ENCODE measurements at places on chromosomes 1 and 21.
A peak's percentile ranks its signal among the peaks of the same experiment; 100 is the strongest.

GRCh38 chr1:184630679-184631060 lies 124.0 kb downstream of the EDEM3 start:
- no peak for DNase-seq

DNA sequence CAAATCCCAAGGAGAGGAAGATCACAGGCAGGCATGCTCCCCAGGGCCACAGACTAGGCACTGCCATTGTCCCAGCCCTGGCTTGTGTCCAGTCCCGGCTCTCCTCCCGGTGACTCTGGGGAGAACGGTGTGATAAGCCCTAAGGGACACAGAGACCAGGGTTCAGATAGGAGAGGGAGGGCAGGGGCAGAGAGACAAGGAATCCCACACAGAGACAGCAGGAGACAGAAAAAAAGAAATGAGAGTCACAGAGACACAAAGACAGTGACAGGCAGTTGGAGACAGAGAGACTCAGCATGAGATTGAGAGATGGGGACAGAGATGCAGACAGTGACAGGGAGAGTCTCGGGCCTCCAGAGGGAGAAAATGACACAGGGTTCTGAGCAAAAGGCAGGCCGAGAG lies 361 bp downstream of the INSRR start:
- no peak for DNase-seq

- peak; percentile 38 for DNase-seq
Observed at GRCh38 chr1:198001776-198002408, 84.7 kb downstream of the LHX9 start.

- no peak for DNase-seq
Observed at GRCh38 chr1:95097426-95097825, 19.7 kb upstream of the TLCD4 start.

GRCh38 chr21:41680444-41681347 lies 86.2 kb downstream of the RIPK4 start:
- no peak for DNase-seq

DNA sequence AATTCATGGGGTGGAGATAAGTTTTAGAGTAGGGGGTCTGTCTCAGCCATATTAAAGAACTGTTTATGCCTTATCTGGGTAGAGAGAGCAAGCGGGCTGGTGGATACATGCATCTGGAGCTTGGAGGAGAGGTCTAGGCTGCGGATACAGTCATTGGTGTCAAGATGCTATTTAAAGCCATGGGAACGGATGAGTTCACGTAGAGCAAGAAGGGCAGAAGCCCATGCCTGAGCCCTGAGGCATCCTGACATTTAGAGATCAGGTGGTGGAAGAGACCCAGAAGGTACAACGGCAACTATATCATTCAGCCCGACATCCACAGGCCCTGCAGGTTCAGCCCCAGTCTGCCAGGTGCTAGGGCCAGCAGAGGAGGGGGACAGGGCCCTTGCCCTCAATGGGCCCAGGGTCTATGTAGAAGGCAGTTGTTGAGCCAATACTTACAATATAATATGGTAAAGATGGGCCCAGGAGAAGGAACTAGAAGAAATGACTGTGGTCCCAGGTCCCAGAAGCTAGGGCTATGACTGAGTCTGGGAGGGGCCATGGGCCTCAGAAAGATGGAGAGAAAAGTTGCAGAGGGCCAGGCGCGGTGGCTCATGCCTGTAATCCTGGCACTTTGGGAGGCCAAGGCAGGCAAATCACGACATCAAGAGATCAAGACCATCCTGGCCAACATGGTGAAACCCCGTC lies 15.2 kb upstream of the CHI3L1 start:
- no peak for DNase-seq

GRCh38 chr1:219666242-219666641 lies 53.3 kb upstream of the ZC3H11B start:
- DNase-seq: peak; percentile 9

DNA sequence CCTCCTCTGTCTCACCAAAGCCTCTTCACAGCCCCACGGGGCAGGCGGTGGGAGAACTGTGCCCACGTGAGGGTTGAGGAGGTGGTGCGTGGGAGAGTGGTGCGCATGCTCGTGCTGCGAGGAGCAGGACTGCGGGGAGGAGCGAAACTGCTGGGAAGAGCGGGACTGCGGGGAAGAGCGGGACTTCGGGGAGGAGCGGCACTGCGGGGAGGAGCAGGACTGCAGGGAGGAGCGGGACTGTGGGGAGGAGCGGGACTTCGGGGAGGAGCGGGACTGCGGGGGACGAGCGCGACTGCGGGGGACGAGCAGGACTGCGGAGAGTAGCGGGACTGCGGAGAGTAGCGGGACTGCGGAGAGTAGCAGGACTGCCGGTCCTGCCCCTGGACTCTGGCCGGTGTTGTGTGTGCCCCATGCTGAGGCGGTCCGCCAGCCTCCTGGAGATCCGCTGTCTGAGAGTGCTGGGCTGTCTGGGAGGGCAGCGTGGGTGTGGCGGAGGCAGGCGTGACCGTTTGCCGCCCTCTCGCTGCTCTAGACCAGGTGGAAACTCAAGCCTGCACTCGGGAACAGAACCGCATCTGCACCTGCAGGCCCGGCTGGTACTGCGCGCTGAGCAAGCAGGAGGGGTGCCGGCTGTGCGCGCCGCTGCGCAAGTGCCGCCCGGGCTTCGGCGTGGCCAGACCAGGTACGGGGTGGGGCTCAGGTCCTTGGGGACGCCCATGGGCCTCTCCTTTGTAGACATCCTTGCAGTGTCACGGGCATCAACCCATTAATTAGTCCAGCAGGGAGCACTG lies 24.6 kb downstream of the TNFRSF1B start:
- DNase-seq: no peak

DNA sequence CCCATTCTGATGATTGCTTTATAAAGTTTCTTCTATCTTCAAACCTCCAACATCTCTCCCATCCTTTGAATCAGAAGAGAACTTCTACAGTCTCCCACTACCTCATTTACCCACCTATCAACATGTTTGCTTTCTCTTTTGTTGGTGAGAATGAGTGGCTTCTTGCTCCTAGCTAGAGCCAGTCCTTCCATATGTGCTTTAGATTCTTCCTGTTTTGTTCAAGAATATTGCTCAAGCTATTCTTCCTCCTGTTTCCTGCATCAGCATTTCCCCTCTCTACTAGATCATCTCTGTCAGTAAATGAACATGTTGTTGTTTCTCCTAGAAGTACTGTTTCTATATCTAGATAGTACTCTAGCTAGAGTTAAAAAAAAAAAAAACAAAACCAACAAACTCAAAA lies 6.3 kb downstream of the ATF6 start:
- no peak for DNase-seq

DNA sequence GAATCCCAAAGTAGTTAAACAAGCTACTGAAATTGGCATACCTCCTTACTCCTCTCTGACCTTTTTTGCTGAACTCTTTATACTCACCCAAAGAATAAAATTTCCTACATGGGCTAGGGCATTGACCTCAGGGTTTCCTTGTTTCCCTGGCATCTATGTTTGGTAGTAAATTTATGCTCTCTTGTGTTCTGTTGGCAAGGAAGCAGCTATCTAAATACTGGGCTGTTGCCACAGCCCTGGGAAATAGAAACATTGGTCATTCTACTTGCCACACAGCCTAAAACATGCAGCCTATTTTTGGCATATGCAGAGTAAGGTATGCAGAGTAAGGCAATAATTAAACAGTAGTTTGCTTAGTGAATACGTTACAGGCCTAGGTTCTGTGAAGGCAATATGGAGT lies 351.4 kb downstream of the HLX start:
- DNase-seq: peak; percentile 22

- DNase-seq: no peak
Observed at GRCh38 chr1:96073100-96073499, 648.5 kb upstream of the PTBP2 start.

- no peak for DNase-seq
Observed at GRCh38 chr1:71987181-71987580, 295.2 kb downstream of the NEGR1 start.

GRCh38 chr1:207919523-207920170 lies 8.7 kb upstream of the CD34 start:
- no peak for DNase-seq

DNA sequence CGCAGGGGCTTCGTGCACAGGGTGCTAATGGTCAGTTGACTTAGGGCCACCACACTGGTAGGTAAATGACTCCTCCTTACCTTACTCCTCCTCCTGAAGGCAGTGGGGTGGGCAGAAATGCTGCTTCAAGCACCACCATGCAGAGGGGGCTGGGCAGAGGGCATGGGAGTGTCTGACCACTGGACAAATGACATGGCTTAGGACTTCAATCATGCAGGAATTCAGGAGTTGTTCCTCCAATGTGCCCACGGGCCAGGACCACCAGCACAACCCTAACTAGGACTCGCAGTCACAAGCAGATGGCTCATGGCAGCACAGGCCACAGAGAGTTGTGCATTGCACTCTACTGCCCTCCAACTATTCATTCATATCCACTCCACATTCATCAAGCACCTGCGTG lies 65.7 kb downstream of the KCND3 start:
- DNase-seq: no peak

All from fibroblast of skin of back (primary cell).